ENCODE measurements at places on chromosomes 12 and 14. TPM values are rescaled to one million over a fixed set of nuclear protein-coding genes. Genes with fewer than 3 reads are reported as not detected.

The LHX5 gene
- polyA plus RNA-seq = not detected

The NDUFA9 gene
- 124 TPM for polyA plus RNA-seq

The GPD1 gene
- polyA plus RNA-seq = 66.6 TPM

The WSCD2 gene
- polyA plus RNA-seq = 6.9 TPM

The RPL10L gene
- polyA plus RNA-seq = 0.22 TPM

The PLEKHH1 gene
- polyA plus RNA-seq = 85.5 TPM

The MORN3 gene
- polyA plus RNA-seq = 1.5 TPM

The PCED1B gene
- polyA plus RNA-seq = 4.4 TPM

The LALBA gene
- not detected for polyA plus RNA-seq

The PIANP gene
- 16.3 TPM for polyA plus RNA-seq

The FANCM gene
- polyA plus RNA-seq = 12.3 TPM

The PRR4 gene
- polyA plus RNA-seq = 13.1 TPM

The KIF5A gene
- polyA plus RNA-seq = 0.59 TPM

The IRAK4 gene
- polyA plus RNA-seq = 15.1 TPM

The GALNT16 gene
- polyA plus RNA-seq = 2.3 TPM

The LLPH gene
- polyA plus RNA-seq = 32.2 TPM

The POTEM gene
- not detected for polyA plus RNA-seq

The TM9SF1 gene
- 31.9 TPM for polyA plus RNA-seq

The LRCOL1 gene
- 2.8 TPM for polyA plus RNA-seq

The OASL gene
- polyA plus RNA-seq = 0.22 TPM

The TPPP2 gene
- 2.6 TPM for polyA plus RNA-seq

The AKAP3 gene
- 3.9 TPM for polyA plus RNA-seq

The A2ML1 gene
- polyA plus RNA-seq = 0.30 TPM

The PPP2R5C gene
- polyA plus RNA-seq = 113 TPM

The CDKN1B gene
- 81.3 TPM for polyA plus RNA-seq

The ZNF891 gene
- polyA plus RNA-seq = 8.1 TPM

The PEX5 gene
- polyA plus RNA-seq = 48.0 TPM

The YY1 gene
- polyA plus RNA-seq = 134 TPM

The ZC2HC1C gene
- polyA plus RNA-seq = 7.2 TPM

The LIN7A gene
- polyA plus RNA-seq = 19.2 TPM

The SYNDIG1L gene
- 0.21 TPM for polyA plus RNA-seq

The RDH11 gene
- 96.0 TPM for polyA plus RNA-seq

The NYNRIN gene
- 49.4 TPM for polyA plus RNA-seq

The PAH gene
- 86.8 TPM for polyA plus RNA-seq

The MANSC4 gene
- polyA plus RNA-seq = not detected

The KRT3 gene
- polyA plus RNA-seq = not detected

The DHRS4L2 gene
- polyA plus RNA-seq = 37.0 TPM

Data from left renal cortex interstitium (tissue), 4 donors.